Activated CD4-positive, alpha-beta T cell treated with anti-CD3 and anti-CD28 coated beads, Interleukin-2, amount 10 ng/mL, durations not matched to agents 24 days and 14 days (primary cell): ENCODE measurements at places on chromosomes 1 and 21. TPM values are rescaled to one million over a fixed set of nuclear protein-coding genes. Genes with fewer than 3 reads are reported as not detected.

DNA sequence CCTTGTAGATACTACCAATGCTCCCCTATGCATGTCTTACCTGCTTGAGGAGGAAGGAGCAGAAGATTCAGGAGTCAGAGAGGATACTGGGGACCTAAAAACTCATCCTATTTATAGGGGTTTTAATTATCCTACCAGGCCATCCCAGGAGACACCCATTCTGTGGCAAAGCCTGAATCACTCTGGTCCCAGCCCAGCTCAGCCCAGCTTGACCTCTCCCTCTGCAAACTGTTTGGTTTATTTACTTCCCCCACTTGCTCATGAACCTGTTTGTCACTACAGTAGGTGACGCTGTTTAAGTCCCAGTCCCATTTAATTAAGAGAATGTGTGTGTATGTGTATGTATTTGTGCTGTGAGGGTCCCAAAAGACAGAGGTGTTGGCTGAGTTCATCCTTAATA lies at the start of gene RPTN:
TSS of gene RPTN (minus strand) at position 85 of the 400 bp plus-strand sequence. CDS start 1,339 bp downstream, outside the sequence.
- no peaks in the 10 kb centered on the region for H3K4me1 ChIP-seq
- no peak within 1 kb of the TSS for H3K27ac ChIP-seq
- H3K36me3 ChIP-seq = no peaks in the 10 kb centered on the region
- no peak for DNase-seq
- peaks cover 14% of the 10 kb centered on the region for H3K27me3 ChIP-seq

GRCh38 chr1:79259390-79260336 lies 253.1 kb upstream of the ADGRL4 start:
- no peak for DNase-seq
- H3K27ac ChIP-seq = no peak overlapping the region
- no peak overlapping the region for H3K4me3 ChIP-seq
- H3K27me3 ChIP-seq = no peaks in the 10 kb centered on the region

GRCh38 chr21:43343095-43343991 lies 83.6 kb downstream of the SIK1 start:
- no peak for DNase-seq
- H3K4me1 ChIP-seq = peaks cover 6% of the 10 kb centered on the region
- no peaks in the 10 kb centered on the region for H3K27me3 ChIP-seq

GRCh38 chr1:205269711-205270110 lies 42.0 kb downstream of the TMCC2 start:
- H3K27ac ChIP-seq = no peak overlapping the region
- H3K27me3 ChIP-seq = no peaks in the 10 kb centered on the region
- no peak overlapping the region for H3K4me3 ChIP-seq
- peaks cover 12% of the 10 kb centered on the region for H3K4me1 ChIP-seq

DNA sequence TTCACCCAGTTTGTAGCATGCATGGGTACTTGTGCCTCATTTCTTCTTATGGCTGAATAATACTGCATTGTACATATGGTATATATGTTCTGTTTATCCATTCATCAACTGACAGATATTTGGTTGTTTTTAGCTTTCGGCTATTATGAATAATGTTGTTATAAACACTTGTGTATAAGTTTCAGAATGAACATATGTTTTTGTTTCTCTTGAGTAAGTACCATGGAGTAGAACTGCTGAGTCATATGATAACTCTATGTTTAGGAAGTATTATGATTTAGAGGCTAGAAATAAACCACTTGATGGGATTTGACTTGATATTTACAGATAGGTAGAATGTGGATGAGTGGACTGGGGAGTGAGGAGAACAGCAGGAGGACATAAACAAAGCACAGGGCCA lies 48.6 kb downstream of the WNT2B start:
- H3K36me3 ChIP-seq = no peaks in the 10 kb centered on the region
- no peaks in the 10 kb centered on the region for H3K27me3 ChIP-seq
- H3K4me3 ChIP-seq = no peak overlapping the region
- DNase-seq = no peak
- H3K27ac ChIP-seq = no peak overlapping the region

DNA sequence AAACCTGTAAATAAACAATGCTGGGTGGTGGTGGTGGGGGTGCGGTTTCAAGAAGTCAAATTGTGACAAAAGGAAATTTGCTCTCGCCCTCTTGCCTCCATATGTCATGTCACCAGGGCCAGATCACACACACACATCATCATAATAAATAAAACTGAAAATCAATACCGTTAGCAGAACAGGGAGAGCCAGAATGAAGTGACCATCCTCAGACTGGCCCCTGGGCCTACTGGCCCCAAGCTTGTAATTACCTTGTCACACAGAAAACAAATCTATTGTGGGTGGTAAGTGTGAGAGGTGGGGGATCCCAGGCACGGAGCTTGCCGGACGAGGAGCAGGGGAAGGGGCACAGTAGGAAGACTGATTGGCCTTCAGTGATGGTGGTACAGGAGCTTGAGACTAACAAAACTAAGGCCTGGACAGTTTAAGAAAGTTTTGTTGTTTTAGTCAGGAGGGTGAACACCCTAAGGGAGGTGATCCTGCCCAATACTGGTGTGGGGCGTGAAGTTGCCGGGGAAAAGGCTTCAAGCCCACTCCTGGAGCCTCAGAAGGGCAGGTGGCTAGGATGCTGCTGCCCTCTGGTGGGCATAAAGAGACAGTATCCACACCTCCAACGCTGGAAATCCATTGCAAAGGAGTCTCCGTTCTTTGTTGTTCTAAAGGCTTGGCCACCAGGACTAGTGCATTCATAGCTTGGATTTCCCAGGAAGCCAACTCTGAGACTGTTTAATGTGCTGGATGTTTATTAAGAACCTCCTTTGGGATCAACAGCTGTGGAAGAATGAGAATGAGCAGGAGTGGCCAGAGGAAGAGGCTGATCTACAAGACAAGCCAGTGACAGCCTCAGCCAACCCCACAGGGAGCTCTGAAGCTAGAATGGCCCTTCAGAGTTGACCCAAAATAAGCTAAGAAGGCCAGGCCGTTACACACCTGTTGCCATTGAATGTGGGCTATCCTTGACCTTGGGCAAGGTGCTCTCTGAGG lies 8.1 kb upstream of the C1orf216 start:
- no peak overlapping the region for H3K27ac ChIP-seq
- H3K4me3 ChIP-seq = no peak overlapping the region
- DNase-seq = peak; percentile 82
- H3K36me3 ChIP-seq = peaks cover 13% of the 10 kb centered on the region

The CACNA1E gene
- total RNA-seq = not detected in 2 replicates

The CNIH4 gene
- 77.2 and 78.1 TPM in 2 replicates for total RNA-seq

The LCA5L gene
- total RNA-seq = not detected in 2 replicates

The KCNJ9 gene
- total RNA-seq = not detected in 2 replicates

The LAX1 gene
- 13.4 and 15.1 TPM in 2 replicates for total RNA-seq
